ENCODE measurements at places on chromosomes 6 and 20. TPM values are rescaled to one million over a fixed set of nuclear protein-coding genes. Genes with fewer than 3 reads are reported as not detected.

Gene TCP11
- not detected for polyA plus RNA-seq

Gene CLIC5
- 0.37 TPM for polyA plus RNA-seq

Gene GATA5
- polyA plus RNA-seq: not detected

Gene GNAS-AS1
- not detected for polyA plus RNA-seq

Gene KHDC1
- polyA plus RNA-seq: 2.8 TPM

Gene STXBP5
- 6.4 TPM for polyA plus RNA-seq

Gene SYNGAP1
- polyA plus RNA-seq: 18.6 TPM

Gene TREML2
- polyA plus RNA-seq: 51.1 TPM

Gene BPIFB2
- polyA plus RNA-seq: not detected

Gene FKBP1C
- not detected for polyA plus RNA-seq

Gene ESR1
- polyA plus RNA-seq: 0.46 TPM

Gene SLC17A2
- not detected for polyA plus RNA-seq

GRCh38 chr20:22475662-22476061 is 108.7 kb downstream of the FOXA2 start:
- DNase-seq: no peak

GRCh38 chr20:4814696-4815252 is 93.1 kb downstream of the PRND start:
- peak; percentile 98 for DNase-seq

DNA sequence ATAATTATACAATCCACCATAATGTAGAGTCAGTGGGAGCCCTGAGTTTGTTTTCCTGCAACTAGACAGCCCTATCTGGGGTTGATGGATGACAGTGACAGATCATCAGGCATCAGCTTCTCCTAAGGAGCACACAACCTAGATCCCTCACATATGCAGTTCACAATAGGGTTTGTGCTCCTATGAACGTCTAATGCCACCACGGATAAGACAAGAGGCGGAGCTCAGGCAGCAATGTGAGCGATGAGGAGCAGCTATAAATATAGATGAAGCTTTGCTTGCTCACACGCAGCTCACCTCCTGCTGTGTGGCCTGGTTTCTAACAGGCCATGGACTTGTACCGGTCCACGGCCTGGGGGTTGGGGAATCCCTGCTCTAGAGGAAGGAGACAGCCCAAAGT is 25.9 kb downstream of the EDEM2 start:
- no peak for DNase-seq

- DNase-seq: no peak
Measured at GRCh38 chr6:156601152-156602065, 175.8 kb upstream of the ARID1B start.

DNA sequence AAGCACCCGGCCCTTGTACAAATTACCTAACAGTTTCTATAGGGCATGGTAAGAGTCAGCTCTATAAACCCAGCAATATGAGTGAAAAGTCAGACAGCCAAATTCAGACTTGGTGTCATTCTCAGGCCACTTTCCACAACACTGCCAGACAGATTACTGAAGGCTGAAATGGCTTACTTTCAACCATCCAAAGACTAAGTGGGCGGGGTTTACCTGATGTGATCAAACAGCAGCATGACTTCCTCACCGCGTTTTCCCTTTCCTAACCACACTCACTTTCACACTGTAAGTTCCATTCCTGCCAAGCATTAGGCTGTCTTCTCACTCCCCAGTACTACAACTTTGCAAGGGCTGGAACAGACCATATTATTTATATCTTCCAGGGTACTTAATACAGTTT is 85.9 kb downstream of the SMLR1 start:
- peak; percentile 36 for DNase-seq

- no peak for DNase-seq
Measured at GRCh38 chr6:104613416-104614001, 246.2 kb downstream of the HACE1 start.

DNA sequence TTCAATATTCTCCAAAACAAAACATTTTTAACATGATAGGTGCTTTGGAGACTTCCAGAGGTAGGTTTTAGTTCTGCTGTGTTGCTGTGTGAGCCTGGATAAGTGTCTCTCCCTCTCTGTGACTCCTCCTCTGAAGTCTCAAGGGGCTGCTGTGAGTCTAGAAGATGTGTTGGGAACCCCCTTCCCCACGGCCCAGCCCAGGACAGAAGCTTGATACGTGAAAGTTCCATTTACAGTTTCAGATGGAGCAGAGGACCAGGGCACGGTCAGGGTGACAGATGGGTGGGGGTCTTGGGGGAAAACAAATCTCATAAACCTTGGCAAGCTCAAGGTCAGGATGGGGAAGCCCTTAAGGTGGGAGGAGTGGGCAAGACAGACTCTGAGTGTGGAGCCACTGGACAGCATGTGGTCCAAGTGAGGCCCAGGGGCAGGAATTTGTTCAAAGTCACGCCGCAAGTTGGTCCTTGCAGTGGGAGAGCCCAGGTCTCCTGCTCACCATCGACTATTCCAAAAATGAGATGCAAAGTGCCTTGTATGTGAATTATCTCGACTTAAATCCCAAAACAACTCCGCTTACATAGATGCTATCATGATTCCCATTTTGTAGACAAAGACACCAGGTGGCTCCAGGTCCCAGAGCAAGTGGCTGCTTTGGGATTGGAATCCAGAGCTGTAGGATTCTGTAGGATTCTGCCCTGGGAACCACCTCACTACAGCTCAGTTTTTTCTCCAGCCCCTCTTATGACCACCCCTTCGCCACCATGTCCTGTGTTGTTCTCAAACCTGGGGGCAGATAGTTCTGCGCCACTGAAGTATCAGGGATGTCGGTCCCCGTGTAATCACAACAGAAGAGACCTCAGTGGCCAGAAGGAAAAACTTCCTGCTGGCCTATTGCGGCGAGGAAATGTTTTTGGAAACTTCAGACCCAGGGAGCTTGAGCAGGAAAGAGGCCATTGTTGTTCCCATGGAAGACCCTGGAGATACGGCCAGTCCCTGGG is 1.9 kb downstream of the TGM2 start:
- no peak for DNase-seq

GRCh38 chr6:144012534-144012933 is 4.5 kb upstream of the PLAGL1 start:
- no peak for DNase-seq

GRCh38 chr6:135202836-135203235 is 21.7 kb downstream of the MYB start:
- no peak for DNase-seq

GRCh38 chr6:137840252-137840651 is 26.8 kb upstream of the TNFAIP3 start:
- DNase-seq: no peak

- no peak for DNase-seq
Measured at GRCh38 chr20:19867074-19867473, 109.0 kb downstream of the RIN2 start.

DNA sequence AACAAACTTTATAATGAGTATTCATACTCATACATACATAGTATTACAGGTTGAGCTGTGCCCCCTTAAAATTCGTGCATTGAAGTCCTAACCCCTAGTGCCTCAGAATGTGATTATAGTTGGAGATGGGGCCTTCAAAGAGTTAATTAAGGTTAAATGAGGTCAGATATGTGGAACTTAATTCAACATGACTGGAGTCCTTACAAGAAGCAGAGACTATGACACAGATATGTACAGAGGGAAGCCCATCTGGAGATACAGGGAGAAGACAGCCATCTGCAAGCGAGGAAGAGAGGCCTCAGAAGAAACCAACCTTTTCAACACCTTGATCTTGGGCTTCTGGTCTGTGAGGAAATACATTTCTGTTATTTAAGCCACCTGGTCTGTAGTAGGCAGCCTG is 536.1 kb upstream of the AGPAT4 start:
- DNase-seq: no peak

DNA sequence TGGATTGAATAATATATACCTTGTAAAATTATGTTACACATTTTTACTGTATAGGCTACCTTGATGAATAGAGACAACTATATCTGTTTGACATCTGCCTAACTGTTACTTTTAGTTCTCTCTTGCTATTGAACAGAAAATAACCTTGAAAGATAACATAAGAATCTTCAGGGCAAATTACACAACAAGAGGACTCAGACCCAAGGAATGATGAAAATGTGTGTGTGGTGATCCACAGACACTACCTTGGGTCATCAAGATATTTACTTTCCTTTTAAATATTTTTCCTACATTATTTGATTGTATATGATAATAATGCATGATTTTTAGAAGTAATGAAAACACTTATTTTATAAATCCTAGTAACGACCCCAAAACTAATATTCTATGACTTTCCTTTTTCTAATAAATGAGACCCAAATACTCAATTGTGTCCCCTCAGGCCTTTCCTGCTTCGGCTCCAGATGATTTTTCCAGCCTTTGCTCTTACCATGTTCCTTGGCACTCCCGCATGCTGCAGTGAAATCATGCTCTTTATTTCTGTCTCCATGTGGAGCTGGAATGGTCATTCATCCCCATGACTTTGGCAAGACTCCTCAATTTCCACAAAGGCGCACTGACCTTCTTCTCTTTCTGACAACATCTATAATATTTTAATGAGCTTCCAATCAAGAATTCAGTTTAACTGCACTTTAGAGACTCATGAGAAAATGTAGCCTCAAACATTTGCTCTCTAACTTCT is 187.6 kb downstream of the EPM2A start:
- no peak for DNase-seq

DNA sequence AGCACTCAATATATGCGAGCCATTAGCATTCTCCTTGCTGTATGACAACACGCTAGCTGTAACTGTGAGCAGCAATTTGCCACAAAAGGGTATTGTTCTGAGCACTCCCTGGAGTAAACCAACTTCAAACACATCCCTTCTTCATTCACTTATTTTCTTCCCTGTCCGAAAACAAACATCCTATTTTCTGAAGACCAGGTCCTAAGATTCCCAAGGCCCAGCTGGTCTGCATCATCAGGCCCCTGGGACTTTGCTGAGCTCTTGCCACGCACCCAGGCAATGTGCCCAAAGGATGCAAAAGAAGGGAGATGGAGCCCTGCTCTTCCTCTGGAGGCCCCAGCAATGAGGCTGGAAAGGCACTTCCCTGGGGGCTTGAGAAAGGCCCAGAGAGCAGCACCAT is 118.1 kb downstream of the PREX1 start:
- DNase-seq: no peak

- DNase-seq: no peak
Measured at GRCh38 chr6:145899915-145900569, 64.1 kb downstream of the SHPRH start.

DNA sequence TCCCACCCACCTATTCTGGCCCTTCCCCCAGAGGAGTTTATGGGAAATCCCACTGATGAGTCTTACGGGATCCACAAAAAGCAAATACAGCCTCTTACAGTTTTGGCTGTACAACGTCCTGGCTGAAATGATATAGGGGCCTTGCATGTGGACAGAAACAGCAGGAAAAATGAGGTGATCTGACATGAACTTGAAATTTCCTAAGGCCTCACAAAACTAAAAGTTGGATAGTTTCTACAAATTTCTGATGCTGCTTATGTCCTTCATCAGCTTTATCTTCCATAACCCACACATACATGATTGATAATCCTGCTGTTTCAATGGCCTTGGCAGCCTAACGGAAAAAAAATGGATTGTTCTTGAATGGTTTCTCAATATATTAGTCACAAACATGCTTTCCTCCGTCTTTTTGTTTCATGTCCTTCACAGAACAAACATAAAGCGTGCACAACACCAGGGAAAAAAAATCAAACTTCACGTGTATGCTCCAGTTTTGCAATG is 118.8 kb downstream of the BMP5 start:
- no peak for DNase-seq

GRCh38 chr6:154039231-154039842 is at the start of gene OPRM1:
Gene OPRM1, plus strand, starts transcription at chr6:154039240. Its CDS starts 305 bp downstream, at chr6:154039545.
- DNase-seq: peak; percentile 3

DNA sequence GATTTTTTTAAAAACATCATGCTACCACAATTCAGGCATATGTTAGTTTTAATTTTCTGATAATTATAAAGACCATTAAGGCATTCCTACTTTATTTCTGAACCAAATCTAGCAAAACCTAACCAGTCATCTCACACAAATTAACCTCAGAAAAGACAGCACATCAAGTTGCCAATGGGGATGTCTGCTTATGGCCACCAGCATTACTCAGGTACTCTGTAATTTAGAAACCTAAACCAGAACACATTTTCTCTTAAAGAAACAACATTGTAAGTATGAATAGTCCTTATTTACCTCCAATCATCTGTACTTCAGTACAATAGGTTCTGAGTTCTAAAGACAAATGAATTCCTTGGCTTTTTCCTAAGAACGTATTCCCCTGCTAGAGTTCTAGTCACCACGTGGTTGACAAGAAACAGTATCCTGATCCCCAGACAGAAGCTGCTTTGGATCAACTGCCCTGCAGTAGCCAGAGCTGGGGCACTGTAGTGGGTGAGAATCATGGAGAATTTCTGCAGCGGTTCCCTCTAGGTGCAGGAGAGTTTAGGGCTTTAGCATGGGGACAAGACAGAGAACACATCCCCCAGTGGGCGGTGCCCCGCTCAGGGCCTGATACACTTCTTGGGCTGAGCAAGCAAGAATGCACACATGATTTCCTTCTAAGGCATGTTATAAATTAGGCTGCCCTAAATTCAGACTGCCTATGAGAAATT is 15.4 kb downstream of the GCLC start:
- DNase-seq: no peak

GRCh38 chr6:75526502-75527127 is 33.0 kb upstream of the FILIP1 start:
- peak; percentile 60 for DNase-seq

DNA sequence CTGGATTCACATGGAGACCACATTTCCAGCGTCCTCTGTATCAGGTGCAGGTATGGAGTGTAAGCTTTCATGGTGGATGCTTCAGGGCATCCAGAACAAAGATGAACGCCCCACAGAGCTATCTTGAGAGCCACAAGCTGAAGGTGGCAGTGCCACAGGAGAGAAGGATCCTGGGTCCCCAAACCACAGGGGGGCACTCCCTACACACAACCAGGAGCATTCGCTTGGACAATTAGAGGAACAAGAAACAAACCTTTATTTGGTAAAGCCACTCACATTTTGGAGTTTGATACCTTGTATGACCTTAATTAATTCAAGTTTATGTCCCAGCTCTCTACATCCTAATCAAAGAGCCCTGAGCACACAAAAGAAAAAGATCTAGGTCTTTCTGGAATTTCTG is 406.3 kb downstream of the PREX1 start:
- DNase-seq: no peak

DNA sequence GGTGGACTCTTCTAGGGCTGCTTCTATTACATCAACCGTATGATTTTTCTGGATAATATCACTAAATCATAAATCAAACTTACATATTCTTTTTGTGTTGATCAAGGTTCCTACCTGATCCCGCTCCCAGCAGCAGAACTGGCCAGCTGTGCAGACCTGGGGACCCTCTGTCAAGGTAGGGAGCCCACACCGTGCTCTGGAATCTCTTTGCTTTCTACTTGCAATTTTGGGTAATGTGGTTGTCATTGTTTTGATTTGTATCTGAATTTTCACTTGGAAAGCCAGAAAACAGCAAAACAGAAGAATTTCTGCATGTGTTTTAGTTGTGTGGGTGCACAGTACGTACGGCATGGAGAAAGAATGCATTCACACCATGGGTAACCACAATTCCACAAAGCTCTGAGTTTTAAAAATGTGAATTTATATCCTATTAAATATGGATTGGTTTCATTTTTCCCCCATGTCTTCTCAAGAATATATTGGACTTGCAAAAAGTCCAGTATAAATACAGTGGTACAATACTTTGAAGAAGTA is 80.1 kb downstream of the ADGRG6 start:
- DNase-seq: no peak

Measured in B cell (primary cell).